Fibroblast of lung (primary cell): ENCODE measurements at places on chromosomes 6 and 20. TPM values are rescaled to one million over a fixed set of nuclear protein-coding genes. Genes with fewer than 3 reads are reported as not detected.

Gene OVOL2
- polyA plus RNA-seq, result not detected in 2 replicates

Gene BMP7
- polyA plus RNA-seq, result not detected in 2 replicates

Gene RAB32
- polyA plus RNA-seq, result 116 and 121 TPM in 2 replicates

Gene HSD17B8
- 4.9 and 5.9 TPM in 2 replicates for polyA plus RNA-seq

Gene SSR1
- polyA plus RNA-seq, result 237 and 266 TPM in 2 replicates

Gene TNF
- polyA plus RNA-seq, result not detected in 2 replicates

Gene GSTA2
- not detected in 2 replicates for polyA plus RNA-seq

Gene C6orf58
- polyA plus RNA-seq, result 0.05 TPM in 1 of 2 replicates, not detected in the other

DNA sequence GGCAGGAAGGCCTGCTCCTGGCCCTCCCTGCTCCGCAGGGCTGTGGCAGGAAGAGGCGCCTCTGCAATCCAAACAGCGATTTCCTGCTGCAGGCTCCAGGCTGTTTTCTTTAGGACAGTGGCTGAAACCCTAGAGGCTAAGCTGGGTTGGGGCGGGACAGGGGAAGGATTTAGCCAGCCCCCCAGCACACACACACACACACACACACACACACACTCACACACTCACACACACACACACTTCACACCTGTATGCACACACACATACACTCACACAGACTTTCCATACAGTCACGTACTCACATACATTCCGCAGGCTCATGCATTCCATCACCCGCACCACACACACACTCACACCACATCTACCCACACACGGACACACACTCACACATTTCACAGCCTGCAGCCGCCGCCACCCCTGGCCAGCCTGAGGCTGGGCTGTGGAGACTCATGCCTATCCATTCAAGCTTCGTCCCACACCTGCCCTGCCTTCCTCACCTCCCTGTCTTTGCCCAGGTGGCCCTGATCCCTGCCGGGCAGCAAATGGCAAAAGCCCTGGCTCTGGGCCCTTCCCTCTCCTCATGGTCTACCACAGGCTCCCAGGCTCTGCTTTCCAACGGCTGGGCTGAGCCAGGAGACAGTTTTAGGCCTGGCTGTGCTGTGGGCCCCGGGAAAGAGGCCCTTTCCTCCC is 17.9 kb downstream of the MDFI start:
- H3K4me3 ChIP-seq, result no peak overlapping the region
- H3K27ac ChIP-seq, result no peak overlapping the region
- H3K27me3 ChIP-seq, result no peaks in the 10 kb centered on the region
- no peaks in the 10 kb centered on the region for H3K36me3 ChIP-seq
- DNase-seq, result peak; percentile 59

GRCh38 chr20:53698371-53698978 is 104.8 kb upstream of the ZNF217 start:
- H3K27me3 ChIP-seq, result no peaks in the 10 kb centered on the region
- no peaks in the 10 kb centered on the region for H3K4me1 ChIP-seq
- no peaks in the 10 kb centered on the region for H3K36me3 ChIP-seq
- H3K4me3 ChIP-seq, result no peak overlapping the region

- no peaks in the 10 kb centered on the region for H3K27me3 ChIP-seq
- H3K27ac ChIP-seq, result no peak overlapping the region
- H3K36me3 ChIP-seq, result no peaks in the 10 kb centered on the region
- DNase-seq, result no peak
- no peak overlapping the region for H3K4me3 ChIP-seq
These were observed 8.6 kb upstream of the FKBP1A start for GRCh38 chr20:1401451-1401907.

GRCh38 chr6:106804346-106805335 is 169.9 kb downstream of the CD24 start:
- no peaks in the 10 kb centered on the region for H3K27me3 ChIP-seq
- H3K36me3 ChIP-seq, result no peaks in the 10 kb centered on the region
- DNase-seq, result no peak
- no peak overlapping the region for H3K27ac ChIP-seq

- H3K27me3 ChIP-seq, result no peaks in the 10 kb centered on the region
- H3K4me3 ChIP-seq, result no peak overlapping the region
- H3K36me3 ChIP-seq, result no peaks in the 10 kb centered on the region
- H3K4me1 ChIP-seq, result no peaks in the 10 kb centered on the region
These were observed 731.0 kb downstream of the EPHA7 start for GRCh38 chr6:92688342-92688741.

DNA sequence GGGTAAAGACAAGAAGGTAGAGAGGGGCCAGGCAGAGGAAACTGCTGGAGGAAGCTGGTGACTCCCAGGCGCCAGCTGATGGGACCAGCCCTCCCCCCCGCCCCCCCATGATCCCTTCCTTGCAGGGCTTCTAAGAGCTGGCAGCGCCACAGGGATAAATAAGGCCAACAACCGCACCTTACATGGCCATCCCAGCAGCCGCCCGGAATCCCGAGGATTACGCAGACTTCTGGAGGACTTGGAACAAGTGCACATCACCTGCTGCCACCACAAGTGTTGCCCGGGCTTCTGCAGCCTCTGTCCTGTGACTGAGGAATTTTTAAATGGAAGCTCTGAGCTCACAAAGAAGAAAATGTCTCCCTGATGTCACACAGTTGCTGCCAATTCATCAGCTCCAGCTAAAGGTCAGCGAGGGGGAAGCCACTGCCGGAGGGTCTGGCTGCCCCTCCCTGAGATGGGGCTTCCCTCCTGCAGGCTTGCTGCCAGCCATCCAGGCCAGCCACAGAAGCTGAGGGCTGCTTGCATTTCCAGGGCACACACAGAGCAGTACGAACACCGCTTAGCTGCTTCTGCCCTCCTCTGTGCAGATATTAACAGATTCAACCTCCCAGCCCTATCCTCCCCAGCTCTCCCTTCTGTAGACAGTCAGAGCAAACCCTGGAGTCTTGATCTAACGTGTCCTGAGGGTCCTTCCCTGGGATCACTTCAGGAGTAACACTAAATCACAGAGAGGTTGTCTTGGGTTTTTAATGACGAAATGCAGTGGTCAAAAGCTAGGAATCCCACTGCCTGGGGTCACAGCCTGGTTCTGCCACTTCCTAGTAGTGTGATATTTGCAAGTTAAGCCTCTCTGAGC is 38.6 kb upstream of the PIM1 start:
- peaks cover 21% of the 10 kb centered on the region for H3K4me1 ChIP-seq
- peak; percentile 79 for DNase-seq
- no peaks in the 10 kb centered on the region for H3K36me3 ChIP-seq
- no peaks in the 10 kb centered on the region for H3K27me3 ChIP-seq
- H3K4me3 ChIP-seq, result no peak overlapping the region
- no peak overlapping the region for H3K27ac ChIP-seq

GRCh38 chr6:17482711-17483110 is 89.3 kb downstream of the CAP2 start:
- no peaks in the 10 kb centered on the region for H3K36me3 ChIP-seq
- no peak for DNase-seq
- H3K4me3 ChIP-seq, result no peak overlapping the region
- no peak overlapping the region for H3K27ac ChIP-seq
- no peaks in the 10 kb centered on the region for H3K27me3 ChIP-seq
- H3K4me1 ChIP-seq, result no peaks in the 10 kb centered on the region

- peak; percentile 52 for DNase-seq
- H3K4me1 ChIP-seq, result no peaks in the 10 kb centered on the region
- H3K4me3 ChIP-seq, result no peak overlapping the region
- H3K36me3 ChIP-seq, result no peaks in the 10 kb centered on the region
- H3K27ac ChIP-seq, result no peak overlapping the region
These were observed 646.3 kb downstream of the UTRN start for GRCh38 chr6:144931172-144932035.

DNA sequence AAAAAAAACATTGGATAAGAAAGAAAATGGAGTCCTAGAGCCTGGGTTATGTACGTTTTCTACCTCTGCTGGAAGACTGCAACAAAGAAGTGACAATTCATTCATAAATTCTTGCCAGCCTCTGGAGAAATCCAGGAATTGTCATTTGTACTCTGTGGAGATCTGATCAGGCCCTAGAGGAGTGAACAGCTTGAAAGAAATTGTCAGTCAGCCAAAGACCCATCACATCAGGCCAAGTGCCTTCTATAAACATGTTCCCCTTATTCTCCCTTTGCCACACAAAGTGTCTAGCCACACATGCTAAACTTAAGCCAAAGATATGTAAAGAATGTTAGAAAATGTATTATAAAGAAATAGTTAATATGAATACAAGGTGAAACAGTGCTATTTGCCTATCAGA is 152.4 kb downstream of the ADAT2 start:
- no peak overlapping the region for H3K27ac ChIP-seq
- no peaks in the 10 kb centered on the region for H3K27me3 ChIP-seq
- no peak for DNase-seq
- H3K4me3 ChIP-seq, result no peak overlapping the region

- no peak overlapping the region for H3K27ac ChIP-seq
- H3K36me3 ChIP-seq, result no peaks in the 10 kb centered on the region
- no peaks in the 10 kb centered on the region for H3K27me3 ChIP-seq
- H3K4me3 ChIP-seq, result no peak overlapping the region
- peaks cover 2% of the 10 kb centered on the region for H3K4me1 ChIP-seq
These were observed 19.9 kb upstream of the RIPOR3 start for GRCh38 chr20:50711113-50711825.

DNA sequence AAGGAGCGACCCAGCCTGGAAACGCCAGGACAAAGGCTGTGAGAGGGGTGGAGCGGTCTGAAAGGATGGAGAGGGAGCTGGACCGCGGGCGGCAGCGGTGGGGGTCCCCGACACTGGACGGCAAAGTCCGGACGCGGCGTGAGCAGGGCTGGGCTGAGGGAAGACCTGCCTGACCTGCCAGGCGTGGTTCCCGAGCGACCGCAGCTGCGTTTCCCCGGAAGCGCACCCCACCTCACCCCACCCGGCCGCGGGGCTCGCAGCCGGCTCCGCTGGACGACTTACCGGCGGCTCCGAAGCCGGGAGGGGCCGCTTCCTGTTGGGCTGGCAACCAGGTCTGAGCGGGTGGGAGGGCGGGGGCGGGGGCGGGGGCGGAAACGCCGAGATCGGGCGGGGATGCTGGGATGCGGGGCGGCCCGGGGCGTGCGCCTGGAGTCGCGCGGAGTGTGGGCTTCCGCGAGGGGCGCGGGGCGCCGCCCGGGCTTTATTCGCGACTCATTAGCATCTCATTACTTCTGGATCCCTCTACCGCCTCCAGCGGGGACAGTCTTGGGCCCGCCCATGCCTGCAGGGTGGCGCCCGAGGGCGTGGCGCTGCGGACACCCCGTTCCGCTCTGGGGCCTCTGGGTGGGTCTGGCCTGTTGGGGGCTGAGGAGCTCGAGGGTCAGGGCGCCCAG is at the start of gene MICAL1:
TSS of gene MICAL1 (minus strand) at position 336 of the 674 bp plus-strand sequence. CDS start 1,576 bp downstream, outside the sequence.
- H3K27ac ChIP-seq, result peak within 1 kb of the TSS; percentile 89
- peaks cover 14% of the 10 kb centered on the region for H3K36me3 ChIP-seq
- peak within 1 kb of the TSS; percentile 87 for H3K4me3 ChIP-seq
- peak; percentile 63 for DNase-seq
- H3K27me3 ChIP-seq, result no peaks in the 10 kb centered on the region

GRCh38 chr6:105300090-105300489 is 102.8 kb downstream of the PREP start:
- no peaks in the 10 kb centered on the region for H3K36me3 ChIP-seq
- no peak overlapping the region for H3K27ac ChIP-seq
- no peak overlapping the region for H3K4me3 ChIP-seq
- peak; percentile 8 for DNase-seq
- no peaks in the 10 kb centered on the region for H3K27me3 ChIP-seq
- H3K4me1 ChIP-seq, result no peaks in the 10 kb centered on the region

DNA sequence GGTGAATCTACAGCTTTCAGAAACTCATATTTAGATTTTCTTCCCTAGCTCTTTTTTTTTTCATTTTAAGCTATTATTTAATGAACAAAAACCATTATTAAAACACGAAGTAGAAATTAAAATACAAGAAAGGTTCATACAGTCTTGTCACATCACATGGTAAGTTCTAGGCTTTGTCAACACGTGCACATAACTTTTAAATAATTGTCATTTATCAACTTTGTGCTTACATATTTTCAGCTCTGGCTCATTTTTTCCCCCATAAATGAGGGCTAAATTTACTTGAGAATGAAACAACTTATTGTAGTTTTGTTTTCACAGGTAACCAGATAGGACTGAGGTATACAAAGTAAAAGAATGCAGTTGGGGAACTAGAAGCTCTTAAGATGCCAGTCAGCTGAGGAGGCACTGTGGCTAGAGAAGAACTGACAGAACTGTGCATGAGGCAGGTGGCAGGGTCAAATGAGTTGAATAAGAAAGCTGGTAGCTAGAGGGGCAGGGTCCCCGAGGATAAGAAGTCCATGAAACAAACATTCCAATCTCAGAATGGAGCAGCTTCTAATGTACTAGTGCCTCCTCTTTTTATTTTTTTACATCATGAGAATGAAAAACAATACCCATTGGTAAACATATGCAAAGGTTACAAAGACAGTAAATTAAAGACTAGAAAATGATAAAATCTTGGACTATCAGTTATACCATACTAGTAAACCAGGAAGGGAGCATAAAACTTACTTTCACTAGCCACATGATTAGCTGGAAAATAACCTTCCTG is 141.5 kb downstream of the MYB start:
- no peak for DNase-seq
- H3K36me3 ChIP-seq, result no peaks in the 10 kb centered on the region
- no peak overlapping the region for H3K27ac ChIP-seq
- H3K4me3 ChIP-seq, result no peak overlapping the region
- H3K4me1 ChIP-seq, result no peaks in the 10 kb centered on the region

- no peaks in the 10 kb centered on the region for H3K4me1 ChIP-seq
- no peaks in the 10 kb centered on the region for H3K27me3 ChIP-seq
- no peaks in the 10 kb centered on the region for H3K36me3 ChIP-seq
- DNase-seq, result no peak
- H3K4me3 ChIP-seq, result no peak overlapping the region
These were observed 95.4 kb downstream of the ADGRB3 start for GRCh38 chr6:68730291-68731054.

GRCh38 chr6:15682965-15683822 is 20.4 kb upstream of the DTNBP1 start:
- H3K27me3 ChIP-seq, result peaks cover 5% of the 10 kb centered on the region
- H3K4me1 ChIP-seq, result no peaks in the 10 kb centered on the region
- H3K27ac ChIP-seq, result no peak overlapping the region
- no peak for DNase-seq
- H3K36me3 ChIP-seq, result no peaks in the 10 kb centered on the region

GRCh38 chr6:130034378-130035146 is 16.2 kb downstream of the L3MBTL3 start:
- H3K36me3 ChIP-seq, result no peaks in the 10 kb centered on the region
- H3K4me1 ChIP-seq, result peaks cover 5% of the 10 kb centered on the region
- no peak overlapping the region for H3K27ac ChIP-seq
- H3K27me3 ChIP-seq, result no peaks in the 10 kb centered on the region
- no peak overlapping the region for H3K4me3 ChIP-seq

- no peaks in the 10 kb centered on the region for H3K36me3 ChIP-seq
- peak overlapping the region; percentile 91 for H3K27ac ChIP-seq
- peak; percentile 32 for DNase-seq
- no peak overlapping the region for H3K4me3 ChIP-seq
These were observed 6.1 kb upstream of the PKIG start for GRCh38 chr20:44576297-44576696.
